ENCODE measurements at places on chromosomes 3 and 15. TPM values are rescaled to one million over a fixed set of nuclear protein-coding genes. Genes with fewer than 3 reads are reported as not detected.

Gene NGRN
- 82.9 TPM for total RNA-seq

Gene GOLGA8J
- 0.40 TPM for total RNA-seq

- no peak for DNase-seq
Observed at GRCh38 chr3:135897715-135898114, 67.8 kb upstream of the PPP2R3A start.

DNA sequence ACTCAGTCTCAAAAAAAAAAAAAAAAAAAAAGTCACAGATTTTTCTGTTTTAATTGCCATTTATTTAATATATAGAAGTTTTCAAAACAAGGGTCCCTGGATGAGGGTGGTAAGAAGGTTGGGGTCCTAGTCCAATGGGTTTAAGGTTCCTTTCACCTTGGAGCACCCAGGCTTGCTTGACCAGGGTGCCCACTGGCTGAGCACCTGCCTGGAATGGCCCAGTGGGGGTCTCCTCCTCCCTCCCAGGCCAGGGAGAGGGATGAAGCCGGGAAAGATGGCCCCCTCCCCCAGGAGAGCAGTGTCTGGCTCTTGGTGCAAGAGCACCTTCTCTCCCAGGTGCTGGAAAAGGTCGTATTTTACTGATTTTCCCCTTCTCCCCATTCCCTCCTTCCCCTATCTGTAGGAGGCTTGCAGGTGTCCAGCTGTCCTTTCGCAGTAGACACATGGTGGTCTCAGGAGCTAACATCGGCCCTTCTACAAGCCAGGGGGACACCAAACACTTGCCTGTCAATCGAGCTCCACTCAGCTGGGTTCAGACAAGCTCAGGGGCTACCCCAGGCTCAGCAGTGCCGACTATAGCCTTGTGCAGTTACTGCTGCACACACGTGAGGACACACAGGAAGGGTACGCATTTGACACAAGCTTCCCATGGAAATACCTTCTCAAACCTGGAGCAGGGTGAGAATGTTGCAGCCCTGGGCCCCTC is 112.3 kb upstream of the KLF13 start:
- DNase-seq, result no peak

DNA sequence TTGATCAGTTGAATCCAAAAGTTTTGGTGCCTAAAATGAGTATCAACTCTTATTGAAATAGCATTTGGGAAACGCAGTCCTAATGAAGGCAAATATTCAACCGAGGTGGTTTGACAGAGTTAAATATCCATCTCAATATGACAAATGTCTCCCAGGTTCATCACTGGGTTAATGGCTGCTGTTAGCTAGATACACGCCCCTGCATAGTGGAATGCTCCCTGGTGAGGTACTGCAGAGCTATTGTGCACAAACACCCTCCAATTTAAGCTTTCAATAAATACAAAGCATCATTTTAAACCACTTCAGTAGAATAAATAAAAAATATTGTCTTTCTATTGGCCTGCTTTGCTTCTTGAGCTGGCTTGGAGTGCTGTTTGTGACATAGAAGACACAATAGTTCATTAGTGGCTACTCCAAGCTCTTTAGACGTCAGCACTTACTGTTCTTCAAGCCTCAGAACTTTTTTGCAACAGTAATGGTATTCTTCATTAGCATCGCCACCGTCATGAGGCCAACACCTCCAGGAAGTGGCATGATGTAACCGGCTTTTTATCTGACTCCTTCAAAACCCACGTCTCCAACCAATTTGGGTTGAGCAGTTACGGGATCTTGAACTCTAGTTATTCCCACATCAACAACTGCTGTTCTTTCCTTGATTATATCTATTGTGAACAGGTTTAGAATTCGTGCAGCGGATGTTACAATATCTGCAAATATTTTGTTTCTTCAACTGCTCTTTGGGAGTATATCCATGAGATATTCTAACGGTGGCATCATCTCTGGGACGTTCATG is 1159.6 kb upstream of the EPHA6 start:
- peak; percentile 16 for DNase-seq

DNA sequence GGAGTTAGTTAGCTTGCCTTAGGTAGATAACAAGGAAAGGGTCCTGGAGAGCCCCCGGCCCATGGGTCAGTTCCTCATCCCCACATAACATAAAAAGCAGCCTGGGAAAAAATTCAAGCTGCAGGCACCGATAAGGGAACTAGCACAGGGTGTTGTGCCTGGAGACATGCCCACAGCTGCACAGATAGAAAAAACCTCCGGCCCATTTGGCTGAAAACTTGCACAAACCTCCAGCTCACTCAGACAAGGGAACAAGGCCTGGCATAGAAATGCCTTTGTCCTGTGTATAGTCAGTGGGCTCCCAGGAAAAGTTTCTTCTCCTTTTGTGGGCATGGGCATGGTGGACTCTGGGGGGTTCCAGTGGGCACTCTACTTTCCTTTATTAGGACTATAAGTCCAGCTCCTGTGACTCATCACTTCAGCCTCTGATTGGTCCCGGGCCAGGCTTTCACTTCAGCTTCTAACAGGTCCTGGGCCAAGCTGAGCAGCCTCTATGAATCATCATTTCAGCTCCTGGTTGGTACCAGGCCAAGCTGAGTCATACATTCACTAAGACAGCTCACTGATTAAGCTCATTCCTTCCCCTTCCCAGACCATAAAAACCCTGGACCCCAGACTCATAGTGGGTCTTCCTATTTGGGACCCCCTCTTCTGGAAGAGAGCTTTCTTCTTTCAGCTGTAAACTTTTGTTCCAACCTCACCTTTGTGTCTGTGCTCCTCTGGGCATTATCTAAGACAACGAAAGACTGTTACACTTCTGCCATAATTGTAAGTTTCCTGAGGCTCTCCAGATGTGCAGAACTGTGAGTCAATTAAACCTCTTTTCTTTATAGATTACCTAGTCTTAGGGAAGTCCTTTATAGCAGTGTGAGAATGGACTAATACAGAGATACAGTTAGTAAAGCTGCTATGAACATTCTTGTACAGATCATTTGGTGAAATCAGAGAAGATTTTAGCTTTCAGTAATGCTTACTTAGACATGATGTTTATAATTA is 348.0 kb upstream of the DPPA4 start:
- DNase-seq, result peak; percentile 99

DNA sequence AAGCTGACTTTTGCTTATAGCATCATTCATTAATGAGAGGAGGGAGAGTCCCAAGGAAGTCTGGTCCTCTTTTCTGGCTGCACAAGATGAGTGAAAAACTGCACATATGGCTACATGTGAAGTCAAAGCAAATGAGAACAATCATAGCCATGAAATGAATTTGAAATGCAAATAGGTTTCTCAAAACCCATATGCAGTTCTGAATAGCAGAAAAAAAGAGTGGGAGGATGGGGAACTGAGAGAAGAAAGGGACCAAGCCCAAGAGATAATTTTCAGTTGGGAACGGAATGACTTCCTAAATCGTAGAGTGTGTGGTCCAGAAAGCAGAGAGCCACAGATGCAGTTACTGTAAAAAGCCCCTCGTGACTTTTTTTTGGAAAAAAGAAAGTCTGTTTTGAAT is 66.3 kb downstream of the GTPBP8 start:
- no peak for DNase-seq

- no peak for DNase-seq
Observed at GRCh38 chr3:128620268-128620691, 30.3 kb downstream of the RPN1 start.

DNA sequence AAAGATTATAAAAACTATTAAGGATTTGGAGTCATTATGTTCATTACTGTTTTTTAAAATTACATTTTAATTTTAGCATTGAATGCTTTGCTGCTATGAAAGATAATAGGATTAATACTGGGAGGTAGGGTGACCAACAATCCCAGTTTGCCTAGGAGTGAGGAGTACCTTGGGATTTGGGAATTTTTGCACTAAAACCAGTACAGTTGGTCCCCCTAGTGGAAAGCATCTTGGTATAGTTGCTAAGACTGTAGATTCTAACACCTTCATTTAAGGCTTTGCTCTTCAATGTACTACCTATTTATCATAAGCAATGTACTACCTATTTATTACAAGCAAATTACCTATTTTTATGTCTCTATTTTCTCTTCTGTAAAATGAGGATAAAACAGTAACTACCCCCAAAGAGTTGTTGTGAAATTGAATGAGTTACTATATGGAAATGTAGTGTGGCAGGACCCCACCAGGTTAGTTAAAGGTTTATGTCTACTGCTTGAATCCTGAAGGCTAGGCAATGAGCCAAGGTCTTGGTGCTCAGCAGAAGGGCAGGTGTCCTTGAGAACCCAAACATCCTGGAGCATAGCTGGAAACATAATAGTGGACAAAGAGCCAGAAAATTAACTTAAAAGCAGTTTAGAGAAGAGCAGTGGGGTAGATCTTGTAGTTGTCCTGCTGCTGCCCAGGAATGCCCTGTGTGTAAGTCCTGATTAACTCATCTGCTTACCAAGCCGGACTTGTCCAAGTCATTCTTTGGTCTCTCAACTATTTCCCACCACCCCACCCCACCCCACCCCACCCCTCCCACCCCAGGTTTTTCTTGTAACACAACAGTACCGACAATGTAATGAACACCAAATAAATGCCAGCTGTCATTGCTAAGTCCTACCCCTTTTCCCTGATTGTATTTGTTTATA is 49.2 kb upstream of the NMD3 start:
- peak; percentile 25 for DNase-seq

DNA sequence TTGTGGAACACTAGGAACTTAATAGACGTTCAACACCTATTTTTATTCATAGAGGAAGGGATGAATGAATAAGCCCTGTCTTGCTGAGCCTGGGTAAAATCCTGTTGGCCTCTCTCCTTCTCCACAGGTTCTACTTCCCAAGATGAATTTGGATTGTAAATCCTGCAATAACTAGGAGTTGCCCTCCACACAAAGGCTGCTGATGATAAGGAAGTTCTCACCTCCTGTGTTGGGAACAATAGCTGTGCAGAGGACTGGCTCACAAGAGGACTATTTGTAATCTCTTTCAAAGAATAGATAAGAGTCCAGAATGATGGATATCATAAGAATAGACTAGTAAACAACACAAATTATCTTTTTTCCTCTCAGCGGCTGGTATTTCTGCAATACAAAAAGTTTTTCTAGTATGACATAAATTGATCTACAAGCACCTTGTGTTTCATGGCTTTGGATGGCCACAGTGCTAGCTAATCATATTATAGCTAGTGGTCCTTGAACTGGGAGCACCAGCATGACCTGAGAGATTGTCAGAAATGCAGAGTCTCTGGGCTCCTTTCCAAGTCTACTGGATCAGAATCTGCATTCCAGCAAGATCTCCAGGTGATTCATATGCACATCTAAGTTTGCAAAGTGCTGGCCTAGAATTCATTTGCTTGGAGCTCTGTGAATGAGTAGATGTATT is 28.1 kb upstream of the COL6A6 start:
- no peak for DNase-seq

GRCh38 chr3:23002836-23003732 is 200.0 kb upstream of the UBE2E2 start:
- no peak for DNase-seq

DNA sequence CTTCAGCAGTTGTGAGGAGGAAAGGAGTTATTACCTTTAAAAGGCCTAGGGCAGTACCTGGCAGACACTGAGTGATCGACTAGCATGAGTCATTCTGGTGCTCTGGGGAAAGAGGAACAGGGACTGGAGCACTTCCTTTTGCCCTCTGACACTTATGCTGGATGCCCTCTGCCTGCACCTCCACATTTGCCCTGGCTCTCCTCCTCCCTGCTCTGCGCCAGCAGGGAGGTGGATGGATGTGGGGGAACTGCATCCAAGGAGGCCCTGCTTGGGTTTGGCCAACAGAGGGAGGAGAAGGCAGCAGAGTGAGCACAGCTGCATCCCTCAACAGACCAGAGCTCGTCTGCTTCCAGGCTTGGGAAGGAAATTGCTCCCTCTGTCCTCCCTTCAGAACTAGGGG is 75.0 kb downstream of the SEMA5B start:
- no peak for DNase-seq

- DNase-seq, result no peak
Observed at GRCh38 chr3:105431200-105431599, 64.5 kb downstream of the ALCAM start.

Measured in A172 (cell line).